CD4-positive, alpha-beta T cell treated with Interleukin-15 for 4 hours (primary cell): ENCODE measurements at places on chromosomes 7 and 10.

DNA sequence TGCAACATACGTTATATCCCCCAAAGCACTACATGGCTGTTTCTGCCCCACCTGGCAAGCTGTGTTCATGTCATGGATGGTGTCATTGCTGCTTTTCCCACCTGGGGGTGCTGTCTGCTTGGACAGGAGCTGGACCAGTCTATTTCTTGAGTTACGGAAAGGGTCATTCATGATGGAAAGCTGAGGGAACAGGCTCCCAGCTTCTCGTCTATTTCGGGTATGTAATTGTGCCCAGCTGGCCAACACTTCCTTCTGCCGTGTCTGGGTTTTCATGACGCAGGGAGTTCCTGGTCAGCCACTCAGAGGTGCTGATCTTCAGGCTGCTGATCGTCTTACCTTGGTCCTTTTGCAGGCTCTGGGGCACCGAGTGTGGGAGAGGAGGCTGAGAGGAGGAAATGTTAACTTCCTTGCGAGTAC, 8.6 kb downstream of the BTBD16 start:
- DNase-seq, result no peak

- no peak for DNase-seq
Measured at GRCh38 chr7:99987846-99988245, 12.0 kb upstream of the AZGP1 start.

- no peak for DNase-seq
Measured at GRCh38 chr7:103348452-103348851, 1.0 kb downstream of the PSMC2 start.

DNA sequence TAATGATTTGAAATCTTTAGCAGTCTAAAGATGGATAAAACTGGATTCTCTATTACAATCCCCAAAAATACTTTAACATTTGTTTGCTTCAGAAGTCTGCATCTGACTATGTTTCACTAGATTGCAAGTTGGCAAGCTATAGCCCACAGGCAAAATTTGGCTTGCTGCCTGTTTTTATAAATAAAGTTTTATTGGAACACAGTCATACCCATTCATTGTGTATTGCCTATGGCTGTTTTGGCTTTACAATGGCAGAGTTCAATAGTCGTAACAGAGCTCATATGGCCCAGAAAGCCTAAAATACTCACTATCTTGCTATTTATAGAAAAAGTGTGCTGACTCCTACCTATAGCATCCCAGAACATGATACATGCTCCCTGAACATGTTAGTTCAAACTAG, 89.0 kb upstream of the GPR141 start:
- no peak for DNase-seq

GRCh38 chr7:105164751-105165150, 150.7 kb downstream of the KMT2E start:
- DNase-seq, result no peak

GRCh38 chr10:70801854-70802253, 13.9 kb upstream of the SGPL1 start:
- DNase-seq, result no peak

DNA sequence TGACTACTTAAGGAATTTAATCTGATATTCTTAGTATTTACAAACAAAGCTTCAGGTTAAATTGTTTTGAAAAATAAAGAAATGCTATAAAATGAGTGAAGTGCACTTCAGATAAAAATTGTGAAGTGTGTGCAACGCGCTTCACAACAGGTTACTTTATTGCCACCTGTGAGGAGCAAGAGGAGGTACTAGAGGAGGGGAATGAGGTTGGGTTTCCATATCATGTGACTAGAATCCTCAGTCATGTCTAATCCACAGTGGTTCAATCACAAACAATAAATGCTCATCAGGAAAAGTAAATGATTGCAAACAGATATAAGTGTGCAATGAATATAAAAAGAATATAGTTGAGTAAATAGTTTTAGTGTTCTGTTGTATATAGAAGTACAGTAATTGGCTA, 34.5 kb upstream of the CD36 start:
- DNase-seq, result no peak

DNA sequence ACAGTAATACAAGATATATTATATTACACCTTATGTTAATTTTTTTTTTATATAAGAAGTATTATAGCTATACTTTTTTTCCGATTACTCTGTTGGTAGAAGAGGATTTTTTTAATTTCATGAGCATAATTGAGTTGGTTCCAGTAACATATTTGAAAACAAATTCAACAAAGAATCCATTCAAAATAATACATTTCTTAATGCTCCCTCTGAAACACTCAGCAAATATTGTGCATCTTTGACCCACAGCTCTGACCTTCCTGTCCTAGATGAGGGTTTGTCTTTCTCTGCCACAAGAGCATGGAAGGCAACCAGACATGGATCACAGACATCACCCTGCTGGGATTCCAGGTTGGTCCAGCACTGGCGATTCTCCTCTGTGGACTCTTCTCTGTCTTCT, at the start of gene OR2A2:
OR2A2 (plus strand) TSS at position 301 of the 400 bp plus-strand sequence; CDS start at position 301, 0 bp downstream.
- DNase-seq, result no peak

DNA sequence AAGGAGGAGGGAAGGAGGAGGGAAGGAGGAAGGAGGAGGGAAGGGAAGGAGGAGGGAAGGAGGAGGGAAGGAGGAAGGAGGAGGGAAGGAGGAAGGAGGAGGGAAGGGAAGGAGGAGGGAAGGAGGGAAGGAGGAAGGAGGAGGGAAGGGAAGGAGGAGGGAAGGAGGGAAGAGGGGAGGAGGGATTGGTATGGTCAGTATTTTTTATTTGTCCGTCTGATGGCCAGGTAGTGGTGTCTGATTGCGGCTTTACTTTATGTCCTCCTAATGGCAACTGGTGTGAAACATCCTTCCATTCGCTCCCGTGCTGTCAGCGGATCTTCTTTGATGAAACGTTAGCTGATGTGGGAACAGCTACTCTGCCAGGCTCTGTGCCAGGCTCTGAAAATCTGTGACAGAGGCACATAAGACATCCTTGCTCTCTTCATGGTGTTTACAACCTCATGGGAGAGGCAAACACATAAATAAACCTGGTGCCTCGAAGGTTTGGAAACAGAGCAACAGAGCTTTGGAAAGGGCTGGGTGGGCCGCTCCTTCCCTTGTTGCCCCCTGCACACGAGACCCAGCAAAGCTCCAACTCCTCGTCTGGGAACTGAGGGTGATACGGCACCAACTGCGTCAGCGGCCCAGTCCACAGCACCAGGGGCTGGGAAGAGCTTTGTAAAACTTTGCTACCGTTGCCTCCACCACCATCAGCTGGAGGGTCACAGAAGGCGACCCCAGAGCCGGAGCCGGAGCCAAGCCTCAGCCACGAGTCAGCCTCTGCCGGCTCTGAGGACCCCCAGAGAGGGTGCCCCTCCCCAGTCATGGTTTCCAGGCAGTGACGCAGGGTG, 40.3 kb downstream of the PDGFA start:
- no peak for DNase-seq
